ENCODE measurements at places on chromosomes 4 and X.

GRCh38 chr4:71635139-71635748 is 148.6 kb downstream of the GC start:
- no peak for DNase-seq

DNA sequence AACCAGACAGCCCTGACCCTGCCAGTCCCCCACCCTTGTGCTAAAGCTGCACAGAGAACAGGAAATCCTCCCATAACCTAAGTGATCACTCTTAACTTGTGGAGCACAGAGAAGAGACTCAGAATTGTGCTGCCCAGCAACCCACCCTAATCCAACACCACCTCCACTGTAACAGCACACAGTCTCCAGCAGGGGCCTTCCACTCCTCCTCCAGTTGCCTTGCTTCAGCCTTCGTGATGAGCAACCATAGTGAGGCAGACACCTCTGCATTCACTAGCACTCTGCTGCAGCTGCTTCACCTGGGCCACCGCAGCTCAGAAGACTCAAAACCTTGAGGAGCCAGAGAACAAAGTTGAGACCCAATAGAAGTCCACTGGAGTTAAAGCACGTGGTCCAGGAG is 7.9 kb upstream of the UGT2B4 start:
- peak; percentile 7 for DNase-seq

- DNase-seq: no peak
These were observed 24.8 kb downstream of the GRIA2 start for GRCh38 chr4:157245351-157245750.

GRCh38 chr4:86122404-86122803 is 237.4 kb downstream of the MAPK10 start:
- no peak for DNase-seq

- DNase-seq: no peak
These were observed 95.3 kb downstream of the FANCB start for GRCh38 chrX:14777525-14777924.

DNA sequence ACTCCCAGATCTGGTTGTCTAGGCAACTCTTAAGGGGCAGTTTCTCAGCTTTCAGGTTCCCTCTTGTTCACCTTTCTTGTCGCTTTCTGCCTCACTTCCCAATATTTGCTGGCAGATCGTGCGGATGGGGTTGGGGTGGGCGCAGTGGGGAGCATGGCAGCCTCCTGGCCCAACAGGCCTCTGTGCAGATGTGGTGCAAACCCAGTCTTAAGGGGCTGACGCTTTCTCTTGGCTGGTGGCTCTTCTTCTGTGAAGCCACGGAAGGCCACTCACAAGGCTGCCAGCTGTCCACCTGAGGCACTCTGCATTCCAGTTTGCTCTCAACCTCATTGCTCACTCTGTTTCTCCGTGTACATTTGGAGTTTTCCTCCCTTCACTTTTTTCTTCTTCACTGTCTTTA is 61.7 kb downstream of the NBDY start:
- no peak for DNase-seq

DNA sequence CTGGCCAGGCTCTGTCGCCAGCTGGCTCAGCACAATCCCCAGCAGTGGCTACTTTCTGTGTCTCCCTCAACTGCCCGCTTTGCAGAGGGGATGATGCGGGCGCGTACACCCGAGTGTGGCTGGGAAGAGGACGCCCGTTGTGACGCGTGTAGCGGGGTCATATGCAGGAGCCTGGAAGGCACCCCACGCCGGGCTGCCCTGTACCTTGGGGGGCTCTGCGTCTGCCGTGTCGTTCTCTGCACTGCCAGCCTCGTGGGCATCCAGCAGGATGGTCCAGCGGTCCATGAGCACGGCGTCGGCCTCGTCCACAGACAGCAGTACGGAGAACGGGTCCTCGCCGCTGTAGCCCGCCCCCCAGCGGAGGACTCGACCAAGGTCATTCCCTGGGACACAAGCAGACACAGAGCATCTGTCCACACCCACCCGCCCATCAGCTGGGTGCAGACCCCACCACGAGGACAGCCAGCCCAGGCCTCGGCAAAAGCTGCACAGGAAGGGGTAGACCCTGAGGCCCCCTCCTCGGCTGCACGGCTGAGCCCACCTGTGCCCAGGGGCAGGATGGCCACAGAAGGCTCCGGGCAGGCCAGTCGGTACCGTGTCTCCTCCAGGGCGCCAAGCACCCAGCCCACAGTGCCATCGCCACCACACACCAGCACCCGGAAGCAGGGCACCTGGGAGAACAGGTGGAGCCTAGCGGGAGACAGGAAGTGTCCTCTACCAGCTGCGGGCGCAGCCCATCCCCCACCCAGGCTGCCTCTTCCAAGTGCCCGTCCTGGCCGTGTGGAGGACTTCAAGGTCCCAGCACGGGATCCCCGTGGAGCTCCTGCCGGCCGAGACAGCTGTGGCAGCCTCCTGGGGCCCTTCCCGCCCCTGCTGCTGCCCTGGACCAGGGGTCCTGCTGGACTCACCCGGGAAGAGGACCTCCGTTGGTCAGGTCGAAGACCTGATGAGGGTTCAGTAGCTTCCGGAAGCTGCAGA is 10.8 kb downstream of the DGKQ start:
- DNase-seq: no peak

- DNase-seq: no peak
These were observed 26.1 kb downstream of the GPR174 start for GRCh38 chrX:79170476-79171035.

DNA sequence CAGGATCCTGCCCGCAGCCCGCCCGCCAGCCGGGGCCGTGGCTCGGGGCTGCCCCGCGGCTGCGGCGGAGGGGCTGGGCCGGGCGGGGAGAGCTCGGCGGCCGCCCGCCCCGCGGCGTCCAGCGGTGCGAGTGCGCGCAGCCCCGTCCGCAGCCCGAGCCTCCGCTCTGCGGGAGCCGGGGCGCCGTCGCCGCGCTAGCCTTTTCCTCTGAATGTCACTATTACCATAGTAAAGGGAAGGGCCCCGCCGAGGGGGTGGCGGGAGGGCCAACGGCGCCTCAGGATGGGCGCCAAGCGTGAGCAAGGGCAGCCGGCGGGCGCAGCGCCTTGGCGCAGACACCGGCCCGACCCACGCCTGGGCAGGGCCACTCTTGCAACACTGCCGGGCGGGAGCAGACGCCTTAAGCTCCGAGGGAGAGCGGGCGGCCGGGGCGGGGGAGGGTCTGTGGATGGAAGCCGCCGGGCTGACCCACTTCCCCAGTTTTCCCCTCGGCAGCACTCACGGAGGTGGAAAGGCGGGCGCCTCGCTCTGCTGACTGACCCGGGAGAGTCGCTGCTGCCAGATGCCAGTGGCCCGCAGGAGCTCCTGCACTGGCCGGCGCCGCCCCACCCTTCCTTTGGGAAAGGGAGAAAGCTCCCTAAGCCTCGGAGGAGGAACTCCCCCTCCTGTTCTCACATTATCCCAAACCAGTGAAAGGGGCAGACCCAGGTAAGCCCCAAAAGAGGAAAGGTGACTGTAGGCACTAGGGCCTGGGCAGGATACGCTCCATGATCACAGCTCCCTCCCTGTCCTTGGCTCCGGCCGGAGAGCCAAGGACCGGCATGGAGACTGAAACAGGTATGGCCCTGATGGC is 329.4 kb downstream of the HNRNPD start:
- peak; percentile 80 for DNase-seq

DNA sequence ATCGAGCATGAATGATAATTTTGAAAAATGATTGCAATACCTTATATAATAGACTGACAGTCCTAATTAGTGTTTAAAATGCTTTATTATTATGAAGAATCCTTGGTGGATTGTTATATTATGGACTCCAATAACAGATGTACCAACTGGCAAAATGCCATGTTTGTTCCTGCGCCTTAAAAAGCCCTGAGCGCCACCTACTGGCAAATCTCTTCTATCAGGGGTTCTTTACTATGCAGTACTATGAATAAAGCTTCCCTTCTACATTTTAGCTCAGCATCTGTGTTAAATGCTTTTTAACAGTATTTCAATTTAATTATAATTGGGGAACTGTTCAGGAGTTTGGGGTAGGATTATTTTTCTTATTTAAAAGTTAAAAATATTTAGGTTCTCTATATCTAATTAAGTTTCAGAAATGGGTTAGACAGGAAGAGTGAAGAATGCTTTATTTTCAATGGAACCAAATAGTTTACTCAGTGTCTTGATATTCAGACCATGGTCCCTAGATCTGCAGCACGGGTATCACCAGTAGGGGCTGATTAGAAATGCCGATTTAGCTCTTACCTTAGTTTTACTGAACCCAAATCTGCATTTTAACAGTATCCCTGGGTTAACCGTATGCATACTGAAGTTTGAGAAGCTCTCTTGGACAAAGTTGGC is 20.0 kb downstream of the CFAP97 start:
- DNase-seq: peak; percentile 57

GRCh38 chr4:8524595-8525382 is 55.4 kb upstream of the GPR78 start:
- DNase-seq: no peak

DNA sequence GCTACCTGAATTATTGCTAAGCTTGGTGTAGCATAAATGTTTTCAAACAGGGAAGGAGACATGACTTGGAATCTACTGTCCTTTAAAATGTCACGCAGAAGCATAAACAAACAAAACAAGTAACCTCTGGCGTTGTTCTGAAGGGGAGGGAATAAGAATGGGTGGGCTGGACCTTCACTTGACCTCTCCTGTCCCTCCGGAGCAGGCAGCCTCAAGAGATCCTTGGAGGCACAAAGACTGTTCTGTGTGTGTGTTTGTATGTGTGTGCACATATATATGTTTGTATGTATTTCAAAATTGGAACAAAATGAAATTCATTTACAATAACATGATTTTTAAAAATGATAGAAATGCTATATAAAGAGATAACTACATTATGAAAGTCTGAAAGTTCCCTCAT is 91.3 kb upstream of the DCLK2 start:
- DNase-seq: no peak

Data from iPS-NIHi11 (cell line).